ELR (cell line): ENCODE measurements at places on chromosomes 7 and 10.

DNA sequence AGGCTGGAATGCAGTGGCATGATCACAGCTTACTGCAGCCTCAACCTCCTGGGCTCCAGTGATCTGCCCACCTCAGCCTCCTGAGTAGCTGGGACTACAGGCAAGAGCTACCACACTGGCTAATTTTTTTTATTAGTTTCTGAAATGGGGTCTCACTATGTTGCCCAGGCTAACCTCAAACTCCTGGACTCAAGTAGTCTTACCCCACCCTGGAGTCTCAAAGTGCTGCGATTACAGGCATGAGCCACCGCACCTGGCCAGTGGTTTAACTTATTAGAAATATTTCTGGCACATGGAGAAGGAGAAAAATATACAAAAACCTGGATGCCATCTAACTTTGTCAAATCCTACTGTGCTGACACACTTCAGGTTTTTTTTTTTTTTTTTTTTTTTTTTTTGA is 15.2 kb downstream of the ZNF786 start:
- no peak for DNase-seq

DNA sequence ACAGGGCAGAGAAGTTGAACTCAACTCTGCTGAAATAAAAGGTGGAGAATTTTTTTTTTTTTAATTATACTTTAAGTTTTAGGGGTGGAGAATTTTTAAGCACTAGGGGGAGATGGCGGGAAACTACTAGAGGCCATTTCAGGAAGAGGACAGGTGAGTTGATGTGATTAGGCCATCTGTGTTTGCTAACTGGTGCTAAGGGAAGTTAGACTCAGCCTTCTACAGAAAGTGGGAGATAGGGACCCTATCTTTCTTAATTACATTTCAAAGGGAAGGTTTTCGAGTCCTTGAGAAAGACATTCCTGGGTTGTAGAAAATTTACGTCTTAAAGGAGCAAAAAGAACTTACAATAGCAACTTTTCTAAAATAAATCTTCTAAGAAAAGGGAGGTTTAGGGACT is 124.8 kb downstream of the LHFPL3 start:
- no peak for DNase-seq

DNA sequence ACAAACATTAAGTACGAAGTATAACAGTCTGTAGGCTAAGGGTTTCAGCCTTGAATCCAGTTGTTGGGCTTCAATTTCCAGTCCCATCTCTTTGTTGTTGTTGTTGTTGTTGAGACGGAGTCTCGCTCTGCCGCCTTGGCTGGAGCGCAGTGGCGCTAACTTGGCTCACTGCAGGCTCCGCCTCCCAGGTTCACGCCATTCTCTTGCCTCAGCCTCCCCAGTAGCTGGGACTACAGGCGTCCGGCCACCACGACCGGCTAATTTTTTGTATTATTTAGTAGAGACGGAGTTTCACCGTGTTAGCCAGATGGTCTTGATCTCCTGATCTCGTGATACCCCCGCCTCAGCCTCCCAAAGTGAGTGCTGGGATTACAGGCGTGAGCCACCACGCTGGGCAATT is 464.9 kb downstream of the ANKRD7 start:
- no peak for DNase-seq

GRCh38 chr7:46115410-46115809 is 194.3 kb upstream of the IGFBP3 start:
- DNase-seq: peak; percentile 64

- no peak for DNase-seq
Measured at GRCh38 chr7:84393786-84394185, 199.2 kb upstream of the SEMA3A start.

DNA sequence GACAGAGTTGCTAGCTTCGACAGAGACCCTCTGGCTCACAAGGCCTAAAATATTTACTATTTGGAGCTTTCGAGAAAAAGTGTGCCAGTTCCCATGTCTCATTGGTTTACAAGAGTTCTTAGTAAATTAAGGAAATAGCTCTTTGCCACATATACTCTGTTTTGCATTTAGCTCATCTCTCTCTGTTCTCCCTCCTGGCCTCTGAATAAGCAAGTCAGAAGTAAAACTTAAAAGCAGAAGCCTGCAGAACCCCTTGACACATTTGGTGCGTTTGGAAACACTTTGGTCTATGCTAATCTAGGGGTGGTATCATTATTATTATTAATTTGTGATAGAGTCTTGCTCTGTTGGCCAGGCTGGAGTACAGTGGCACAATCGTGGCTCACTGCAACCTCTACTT is 6.4 kb downstream of the CARD11 start:
- no peak for DNase-seq

DNA sequence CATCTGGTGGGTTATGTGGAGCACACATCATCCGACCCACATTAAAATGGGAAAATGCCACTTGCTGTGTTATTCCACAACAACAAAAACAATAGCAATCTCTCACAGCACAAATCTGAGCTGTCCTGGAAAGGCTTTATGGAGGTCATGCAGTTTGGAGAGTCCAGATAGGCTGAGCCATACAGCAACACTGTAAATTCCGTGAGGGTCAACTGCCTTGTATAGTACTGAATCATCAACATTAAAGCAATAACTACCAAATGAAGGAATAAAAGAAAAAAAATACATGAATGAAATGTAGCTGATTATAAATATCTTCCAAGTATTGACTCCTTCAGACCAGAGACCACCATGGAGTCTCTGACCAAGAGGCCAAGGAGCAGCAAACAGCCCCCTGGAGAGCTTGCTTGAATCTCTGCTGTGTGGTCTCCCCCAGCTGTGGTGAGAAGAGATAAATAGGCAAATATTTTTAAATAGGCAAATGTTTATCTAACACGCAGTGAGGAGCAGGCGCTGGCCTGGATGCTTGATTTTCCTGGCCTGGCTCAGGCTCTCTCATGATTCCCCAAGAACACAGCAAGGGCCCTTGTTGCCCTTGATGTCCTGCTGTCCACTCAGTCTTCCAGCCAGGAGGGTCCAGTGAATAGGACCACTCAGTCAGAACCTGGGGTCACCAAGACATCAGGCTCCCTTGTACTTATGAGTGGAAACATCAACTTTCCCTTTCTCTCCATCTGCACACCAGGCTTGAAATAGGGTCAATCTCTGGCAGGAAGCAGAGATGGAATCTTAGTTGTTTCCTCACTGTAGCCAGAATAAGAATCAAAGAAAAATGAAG is 1021.3 kb downstream of the XPNPEP1 start:
- peak; percentile 13 for DNase-seq

GRCh38 chr10:78912361-78913218 is 156.2 kb upstream of the ZMIZ1 start:
- DNase-seq: no peak

DNA sequence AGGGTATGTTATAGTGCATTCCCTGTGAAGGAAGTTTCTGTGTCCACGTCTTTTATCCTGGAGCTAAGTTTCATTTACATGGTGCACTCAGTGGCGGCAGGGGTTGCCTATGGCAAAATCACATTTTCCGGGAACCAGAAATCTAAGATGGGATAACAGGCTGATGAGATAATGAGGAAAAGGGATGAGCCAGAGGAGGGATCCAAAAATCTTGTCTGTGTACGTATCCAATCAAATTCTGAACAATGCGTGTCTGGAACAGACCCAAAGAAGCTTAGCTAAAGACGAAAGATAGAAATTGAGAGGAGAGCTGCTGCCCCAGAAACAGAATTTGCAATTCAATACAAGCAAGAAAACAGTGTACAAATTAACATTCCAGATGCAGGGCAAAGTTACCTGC is 16.1 kb downstream of the LANCL2 start:
- DNase-seq: no peak

GRCh38 chr7:141673346-141673745 is 28.6 kb downstream of the DENND11 start:
- no peak for DNase-seq

DNA sequence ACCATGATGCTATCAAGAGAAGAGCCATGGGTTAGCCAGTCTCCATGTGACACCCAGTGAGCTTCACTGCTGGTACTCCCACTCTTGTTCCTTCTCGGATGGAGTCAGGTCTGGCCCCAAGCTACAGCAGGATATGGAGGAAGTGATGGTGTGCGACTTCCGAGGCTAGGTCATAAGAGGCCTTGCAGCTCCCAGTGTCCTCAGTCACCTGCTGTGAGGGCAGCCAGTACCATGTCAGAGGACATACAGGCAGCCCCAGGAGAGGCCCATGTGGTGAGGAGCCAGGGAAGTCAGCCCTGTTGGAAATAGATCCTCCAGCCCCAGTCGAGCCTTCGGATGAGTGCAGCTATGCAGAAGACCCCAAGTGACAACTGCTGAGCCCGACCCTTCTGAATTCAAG is 237.0 kb downstream of the EBF3 start:
- no peak for DNase-seq

DNA sequence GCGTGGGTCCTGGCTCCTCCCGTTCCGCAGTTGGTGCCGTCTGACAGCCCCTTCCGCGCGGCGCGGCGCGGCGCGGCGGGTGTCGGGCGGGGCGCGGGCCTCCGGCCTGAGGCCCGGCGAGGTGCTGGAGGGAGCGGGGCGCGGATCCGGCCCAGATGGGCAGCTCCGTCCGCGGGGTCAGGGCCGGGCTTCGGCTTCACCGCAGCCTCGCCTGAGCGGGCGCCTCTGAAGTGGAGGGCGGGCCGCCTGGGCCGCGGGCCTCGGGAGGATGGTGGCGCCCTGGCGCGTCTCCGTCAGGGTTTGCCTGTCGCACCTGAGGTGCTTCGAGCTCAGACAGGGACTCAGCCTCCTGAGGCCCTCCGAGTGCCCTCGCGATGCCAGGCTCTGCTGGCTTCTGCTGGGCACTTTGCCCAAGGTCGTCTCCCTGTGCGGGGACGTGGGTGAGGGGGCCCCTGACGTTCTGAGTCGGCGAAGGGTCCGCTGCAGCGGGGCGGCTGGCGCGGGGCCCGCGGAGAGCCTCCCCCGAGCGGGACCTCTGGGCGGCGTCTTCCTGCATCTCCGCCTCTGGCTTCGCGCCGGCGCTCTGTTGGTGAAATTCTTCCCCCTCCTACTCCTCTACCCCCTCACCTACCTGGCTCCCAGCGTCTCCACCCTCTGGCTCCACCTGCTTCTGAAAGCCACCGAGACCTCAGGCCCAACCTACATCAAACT is 473 bp downstream of the ADCK2 start:
- DNase-seq: peak; percentile 29

DNA sequence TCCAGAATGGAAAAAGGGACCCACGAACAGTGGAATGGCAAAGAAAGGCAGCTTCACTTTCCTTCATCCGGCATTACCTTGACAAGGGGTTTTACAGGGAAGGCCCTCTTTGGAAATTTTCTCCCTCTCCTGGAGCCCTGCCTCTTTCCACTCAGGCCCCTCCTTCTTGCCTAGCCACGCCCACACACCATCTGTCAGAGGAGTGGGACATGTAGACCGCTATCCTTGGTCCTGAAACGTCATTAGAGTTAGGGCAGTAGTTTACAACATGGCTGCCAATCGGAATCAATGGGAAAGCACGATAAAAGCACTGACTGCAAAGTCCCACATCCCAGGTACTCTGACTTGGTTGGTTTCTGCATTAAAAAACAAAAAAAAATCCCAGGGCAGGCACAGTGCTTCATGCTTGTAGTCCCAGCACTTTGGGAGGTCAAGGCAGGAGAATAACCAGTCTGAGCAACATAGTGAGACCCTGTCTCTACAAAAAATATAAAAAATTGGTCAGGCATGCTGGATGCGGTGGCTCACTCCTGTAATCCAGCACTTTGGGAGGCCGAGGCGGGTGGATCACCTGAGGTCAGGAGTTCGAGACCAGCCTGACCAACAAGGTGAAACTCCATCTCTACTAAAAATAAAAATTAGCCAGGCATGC is 96.4 kb downstream of the MARCHF5 start:
- peak; percentile 75 for DNase-seq

DNA sequence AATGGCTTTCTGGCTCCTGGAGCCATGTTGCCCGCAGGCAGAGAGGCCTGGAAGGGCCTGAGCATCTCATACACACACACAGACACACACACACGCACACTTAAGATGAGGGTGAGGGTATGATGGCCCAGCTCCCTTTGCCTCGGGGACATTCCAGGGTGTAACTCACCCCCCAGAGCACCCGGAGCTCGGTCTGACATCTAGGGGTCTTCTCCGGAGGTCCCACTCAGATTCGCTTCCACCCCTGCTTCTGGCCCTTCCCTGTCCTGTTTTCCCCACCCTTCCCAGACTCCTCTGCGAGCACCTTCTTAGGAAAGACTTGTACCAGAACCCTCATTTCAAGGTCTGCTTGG is 304.4 kb downstream of the GRID1 start:
- DNase-seq: no peak

DNA sequence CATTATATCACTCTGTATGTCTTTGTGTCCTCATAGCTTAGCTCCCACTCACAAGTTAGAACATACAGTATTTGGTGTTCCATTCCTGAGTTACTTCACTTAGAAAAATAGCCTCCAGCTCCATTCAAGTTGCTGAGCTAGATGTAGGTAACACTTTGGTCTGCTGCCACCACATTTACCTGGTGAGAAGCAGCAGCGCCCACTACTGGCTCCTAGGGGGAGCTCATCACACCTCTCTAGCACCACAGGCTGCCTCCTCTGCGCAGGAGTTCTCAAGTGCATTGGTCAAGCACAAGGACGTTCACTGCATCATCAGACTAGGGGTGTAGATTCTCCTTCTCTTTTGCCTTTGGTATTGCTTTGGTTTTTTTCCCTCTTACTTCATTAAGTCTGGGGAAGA is 530.9 kb upstream of the AUTS2 start:
- DNase-seq: no peak

- no peak for DNase-seq
Measured at GRCh38 chr7:154287356-154287755, 235.2 kb downstream of the DPP6 start.

- no peak for DNase-seq
Measured at GRCh38 chr7:377080-378040, 87.4 kb downstream of the FOXL3 start.

DNA sequence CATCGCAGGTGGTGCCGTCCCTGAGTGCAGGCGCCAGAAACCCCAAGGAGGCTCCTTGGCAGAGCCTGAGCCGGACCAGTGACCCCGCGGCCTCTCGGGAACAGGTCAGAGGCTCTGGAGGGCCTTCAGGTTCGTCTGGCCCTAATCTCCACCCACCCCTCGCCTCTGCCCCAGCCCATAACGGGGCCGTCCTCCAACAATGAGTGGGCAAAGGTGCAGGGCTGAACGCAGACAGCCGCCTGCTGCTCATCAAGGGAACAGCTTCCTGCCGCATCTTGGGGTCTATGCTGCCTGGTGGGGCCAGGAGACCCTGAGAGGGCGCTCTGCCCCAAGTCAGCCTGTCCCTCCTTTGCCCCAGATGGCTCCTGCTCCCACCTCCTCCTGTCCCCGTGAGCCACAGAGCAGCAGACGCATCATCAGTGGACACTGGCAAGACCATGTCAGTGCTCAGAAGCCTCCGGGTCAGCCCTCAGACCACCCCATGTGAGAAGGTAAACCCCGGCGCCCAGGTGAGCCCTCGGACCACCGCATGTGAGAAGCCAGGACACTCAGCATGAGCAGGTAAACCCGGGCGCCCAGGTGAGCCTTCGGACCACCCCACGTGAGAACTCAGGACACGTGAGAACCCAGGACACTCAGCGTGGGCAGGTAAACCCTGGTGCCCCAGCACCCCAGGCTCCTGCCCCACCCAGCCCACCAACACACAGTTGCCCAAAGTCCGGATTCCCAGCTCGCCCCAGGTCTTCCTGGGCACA is 142.0 kb downstream of the PTPRN2 start:
- no peak for DNase-seq
